ENCODE measurements at places on chromosomes 4 and X. TPM values are rescaled to one million over a fixed set of nuclear protein-coding genes. Genes with fewer than 3 reads are reported as not detected.

BCLAF3 gene
- 68.2 TPM for total RNA-seq

ADH1A gene
- total RNA-seq, result not detected

GIMD1 gene
- total RNA-seq, result not detected

SLC4A4 gene
- 18.5 TPM for total RNA-seq

ERVMER34-1 gene
- 0.94 TPM for total RNA-seq

SYP gene
- 121 TPM for total RNA-seq

HTN1 gene
- total RNA-seq, result not detected

MAP7D3 gene
- 0.94 TPM for total RNA-seq

CACNA1F gene
- total RNA-seq, result not detected

F8A1 gene
- 5.6 TPM for total RNA-seq

AFF2 gene
- 124 TPM for total RNA-seq

CXorf49B gene
- not detected for total RNA-seq

RNF175 gene
- 35.1 TPM for total RNA-seq

SAGE1 gene
- not detected for total RNA-seq

GPR50 gene
- total RNA-seq, result not detected

BMPR1B gene
- total RNA-seq, result 8.5 TPM

SNCA gene
- total RNA-seq, result 69.5 TPM

LIN54 gene
- 26.9 TPM for total RNA-seq

FATE1 gene
- total RNA-seq, result not detected

CXCL1 gene
- not detected for total RNA-seq

OTUD5 gene
- total RNA-seq, result 30.4 TPM

DDIT4L gene
- 0.31 TPM for total RNA-seq

EPHA5 gene
- 157 TPM for total RNA-seq

ARMCX4 gene
- 32.9 TPM for total RNA-seq

CDS1 gene
- total RNA-seq, result 6.3 TPM

DMRTC1 gene
- not detected for total RNA-seq

H2BW2 gene
- total RNA-seq, result not detected

RS1 gene
- total RNA-seq, result not detected

ANOS1 gene
- total RNA-seq, result 18.8 TPM

SERTM2 gene
- total RNA-seq, result not detected

DCAF4L1 gene
- total RNA-seq, result 0.31 TPM

SPANXB1 gene
- total RNA-seq, result not detected

MAGEB2 gene
- total RNA-seq, result not detected

COX18 gene
- 20.0 TPM for total RNA-seq

GALNT7 gene
- total RNA-seq, result 22.2 TPM

COX7B2 gene
- total RNA-seq, result not detected

SSX2 gene
- not detected for total RNA-seq

CXCL11 gene
- not detected for total RNA-seq

ARHGAP36 gene
- 0.31 TPM for total RNA-seq

MRPL1 gene
- total RNA-seq, result 26.6 TPM

RBM47 gene
- 0.94 TPM for total RNA-seq

PDGFC gene
- total RNA-seq, result 36.0 TPM

NXF3 gene
- total RNA-seq, result not detected

UCP1 gene
- not detected for total RNA-seq
